ENCODE measurements at places on chromosomes 3 and 15.
A peak's percentile ranks its signal among the peaks of the same experiment; 100 is the strongest.

- DNase-seq, result no peak
Observed at GRCh38 chr15:64997745-64998375, 8.1 kb upstream of the SPG21 start.

GRCh38 chr3:65720989-65721737 is 317.6 kb downstream of the MAGI1 start:
- no peak for DNase-seq

- no peak for DNase-seq
Observed at GRCh38 chr3:39216176-39216790, 23.9 kb upstream of the XIRP1 start.

DNA sequence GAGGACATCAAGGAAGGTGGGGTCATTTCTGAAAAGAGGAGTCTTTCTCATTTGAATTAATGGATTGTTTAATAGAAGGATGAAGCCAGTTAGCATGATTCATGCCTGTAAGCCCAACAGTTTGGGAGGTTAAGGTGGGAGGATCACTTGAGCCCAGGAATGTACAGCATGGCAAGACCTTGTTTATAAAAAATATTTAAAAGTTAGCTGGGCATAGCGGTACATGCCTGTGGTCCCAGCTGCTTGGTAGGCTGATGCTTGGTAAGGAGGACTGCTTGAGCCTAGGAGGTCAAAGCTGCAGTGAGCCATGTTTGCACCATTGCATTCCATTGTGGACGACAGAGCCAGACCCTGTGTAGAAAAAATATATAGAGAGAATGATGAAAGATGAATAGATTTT is 165.5 kb downstream of the ALCAM start:
- DNase-seq, result no peak

GRCh38 chr3:191340966-191341365 is 10.6 kb upstream of the UTS2B start:
- DNase-seq, result no peak

DNA sequence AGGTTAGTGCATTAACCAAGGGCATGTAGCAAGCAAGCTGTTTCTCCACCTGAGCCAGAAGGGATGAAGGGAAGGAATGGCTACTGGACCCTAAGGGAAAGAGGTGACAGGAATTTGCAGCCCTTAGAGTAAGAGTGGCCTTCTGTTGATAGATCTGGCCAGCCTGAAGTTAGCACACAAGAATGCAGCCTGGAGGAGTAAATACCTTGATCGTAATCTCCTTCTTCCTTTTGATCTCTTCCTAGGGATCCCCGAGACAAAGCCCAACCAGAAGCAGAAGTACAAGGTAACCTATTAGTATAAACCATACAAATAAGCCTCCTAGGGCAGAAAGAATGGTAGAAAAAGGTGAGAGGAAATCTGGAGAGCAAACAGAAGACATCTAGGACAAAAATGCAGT is 134.6 kb downstream of the ATP8B4 start:
- no peak for DNase-seq

- DNase-seq, result no peak
Observed at GRCh38 chr3:97306226-97306625, 458.3 kb upstream of the ARL6 start.

DNA sequence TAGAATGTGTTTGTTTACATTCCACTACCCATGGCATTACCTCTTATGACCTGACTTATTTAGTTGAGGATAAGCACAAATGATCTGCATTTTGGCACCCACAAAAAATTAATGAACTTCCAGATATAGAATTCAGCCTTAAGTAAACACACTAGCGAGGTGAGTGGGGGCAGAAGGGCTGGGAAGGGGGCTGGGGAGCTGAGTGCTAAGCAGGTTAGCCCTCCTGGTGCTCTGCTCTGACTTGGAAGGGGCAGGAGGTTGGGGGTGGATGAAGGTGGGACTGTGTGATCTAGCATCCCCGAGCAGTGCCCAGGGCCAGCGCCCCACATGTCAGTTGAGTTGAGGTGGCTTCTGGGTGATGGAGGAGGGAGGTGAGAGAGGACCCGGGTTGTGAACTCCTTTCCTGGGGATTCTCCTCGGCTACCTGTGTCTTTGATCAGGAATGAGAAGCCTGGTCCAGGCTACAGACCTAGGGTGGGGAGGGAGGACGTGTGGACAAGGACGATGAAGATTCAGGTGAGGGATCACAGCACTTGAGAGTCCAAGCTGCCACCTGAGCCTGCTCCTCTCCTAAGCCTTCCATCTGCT is 178.6 kb upstream of the SMAD3 start:
- DNase-seq, result no peak

- no peak for DNase-seq
Observed at GRCh38 chr3:101963902-101964362, 114.6 kb downstream of the NFKBIZ start.

DNA sequence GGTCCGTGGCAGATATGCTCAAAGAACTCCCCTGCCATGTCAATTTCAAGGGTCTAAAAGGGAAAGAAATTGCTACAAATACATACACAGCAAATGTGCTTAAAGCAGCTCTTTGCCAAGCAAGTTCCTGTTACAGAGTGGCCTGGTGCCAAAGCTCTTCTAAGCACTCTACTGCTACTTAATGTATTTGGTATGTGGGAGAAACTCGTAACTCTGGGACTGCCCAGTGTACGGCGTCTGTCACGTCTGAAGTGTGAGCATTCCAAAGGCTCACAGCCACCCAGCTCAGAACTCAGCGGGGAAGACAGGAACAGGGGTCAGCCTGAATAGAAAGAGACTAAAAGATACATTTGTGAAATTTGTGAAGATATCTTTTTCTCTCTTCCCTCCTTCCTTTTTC is 54.6 kb downstream of the RBMS3 start:
- peak; percentile 93 for DNase-seq

DNA sequence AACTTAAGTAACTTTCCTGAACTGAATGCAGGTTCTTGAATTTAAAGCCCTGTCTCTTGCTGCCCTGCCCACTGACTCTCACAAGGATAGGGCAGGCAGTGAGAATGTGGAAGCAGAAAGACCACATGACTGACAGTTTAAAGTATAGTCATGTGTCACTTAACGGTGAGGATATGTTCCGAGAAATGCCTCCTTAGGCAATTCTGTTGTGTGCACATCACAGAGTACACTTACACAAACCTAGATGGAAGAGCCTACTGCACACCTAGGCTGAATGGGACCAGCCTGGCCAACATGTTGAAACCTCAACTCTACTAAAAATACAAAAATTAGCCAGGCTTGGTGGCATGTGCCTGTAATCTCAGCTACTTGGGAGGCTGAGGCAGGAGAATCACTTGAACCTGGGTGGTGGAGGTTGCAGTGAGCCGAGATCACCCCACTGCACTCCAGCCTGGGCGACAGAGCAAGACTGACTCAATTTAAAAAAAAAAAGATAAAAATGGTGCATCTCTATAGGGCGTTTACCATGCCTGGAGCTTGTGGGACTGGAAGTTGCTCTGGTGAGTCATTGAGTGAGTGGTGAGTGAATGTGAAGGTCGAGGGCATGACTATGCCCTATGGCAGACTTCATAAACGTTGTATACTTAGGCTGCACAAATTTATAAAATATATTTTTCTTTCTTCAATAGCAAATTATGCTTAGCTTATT is 18.9 kb upstream of the COPG1 start:
- peak; percentile 80 for DNase-seq

DNA sequence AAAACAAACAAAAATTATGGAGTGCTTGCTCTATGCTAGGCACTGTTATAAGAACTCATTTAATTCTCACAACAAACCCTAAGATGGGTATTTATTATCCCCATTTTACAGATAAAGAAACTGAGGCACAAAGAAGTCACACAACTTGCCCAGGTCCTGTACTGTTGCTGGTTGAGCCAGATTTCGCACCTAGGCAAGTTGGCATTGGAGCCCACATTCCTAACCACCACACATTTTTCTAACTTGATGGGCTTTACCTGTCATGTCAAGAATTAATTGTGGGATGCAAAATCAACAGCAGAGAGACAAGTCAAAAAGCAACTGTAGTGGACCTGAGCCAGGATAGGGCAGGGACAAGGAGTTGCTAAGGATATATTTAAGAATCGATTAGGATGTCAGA is 47.9 kb upstream of the VILL start:
- no peak for DNase-seq

- no peak for DNase-seq
Observed at GRCh38 chr3:45771166-45771775, 25.1 kb downstream of the SLC6A20 start.

DNA sequence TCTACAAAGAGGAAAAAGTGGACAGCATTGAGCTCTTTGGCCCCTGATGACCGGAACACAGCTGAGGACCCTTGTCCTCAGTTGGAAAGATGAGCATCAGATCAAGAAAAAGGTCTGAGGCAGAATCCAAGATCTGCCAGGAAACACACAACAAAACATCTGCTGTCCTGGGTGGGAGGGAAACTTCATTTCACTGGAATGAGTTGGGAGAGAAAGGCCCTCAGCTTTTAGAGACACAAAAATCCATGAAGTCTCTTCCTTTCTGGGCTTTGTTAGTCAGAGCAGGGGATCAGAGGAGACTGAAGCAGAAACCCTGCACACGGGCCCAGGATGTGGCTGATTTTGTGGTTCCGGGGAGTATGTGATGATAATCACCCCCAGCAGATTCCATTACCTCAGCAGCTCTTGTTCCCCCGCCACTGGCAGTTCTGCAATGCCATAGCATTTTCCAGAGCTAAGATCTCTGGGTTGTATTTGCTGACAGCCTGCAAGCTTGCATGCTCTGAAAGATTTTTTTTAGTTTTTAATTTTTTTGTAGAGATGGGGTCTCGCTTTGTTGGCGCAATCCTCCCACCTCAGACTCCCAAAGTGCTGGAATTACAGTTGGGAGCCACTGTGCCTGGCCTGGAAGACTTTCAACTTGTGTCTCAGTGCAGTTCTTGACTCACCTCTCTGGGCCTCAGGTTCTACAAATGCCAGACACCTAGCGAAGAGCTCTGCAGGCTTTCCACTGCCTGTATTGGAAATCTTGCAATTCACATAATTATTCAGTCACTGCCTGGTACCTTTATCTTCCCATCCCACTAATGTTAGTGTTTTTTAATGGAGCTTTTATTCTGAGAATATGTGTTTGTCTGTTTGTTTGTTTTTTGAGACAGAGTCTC is 5.8 kb upstream of the TATDN2 start:
- DNase-seq, result peak; percentile 68

GRCh38 chr3:105495021-105495420 is 128.3 kb downstream of the ALCAM start:
- no peak for DNase-seq

GRCh38 chr15:100175406-100176114 is 166.2 kb downstream of the ADAMTS17 start:
- DNase-seq, result no peak

DNA sequence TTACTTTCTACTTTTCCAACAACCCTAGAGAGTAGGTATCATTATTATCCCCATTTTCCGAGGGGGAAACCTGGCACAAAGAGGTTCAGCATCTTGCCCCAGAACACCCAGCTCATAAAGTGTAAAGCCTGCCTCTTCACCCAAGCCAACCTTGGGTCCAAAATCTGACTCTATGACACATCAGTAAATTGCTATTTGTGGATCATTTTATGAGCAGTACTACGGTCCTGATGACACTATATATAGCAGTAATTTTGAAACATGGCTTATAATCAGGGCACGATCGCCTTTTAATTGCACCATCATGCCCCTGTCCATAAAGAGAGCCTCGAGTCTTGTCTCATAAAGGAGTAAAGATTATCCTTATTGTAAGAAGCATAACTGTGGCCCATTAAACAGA is 9.7 kb downstream of the MAGI1 start:
- no peak for DNase-seq

- peak; percentile 19 for DNase-seq
Observed at GRCh38 chr3:110378481-110378880, 693.1 kb upstream of the NECTIN3 start.

DNA sequence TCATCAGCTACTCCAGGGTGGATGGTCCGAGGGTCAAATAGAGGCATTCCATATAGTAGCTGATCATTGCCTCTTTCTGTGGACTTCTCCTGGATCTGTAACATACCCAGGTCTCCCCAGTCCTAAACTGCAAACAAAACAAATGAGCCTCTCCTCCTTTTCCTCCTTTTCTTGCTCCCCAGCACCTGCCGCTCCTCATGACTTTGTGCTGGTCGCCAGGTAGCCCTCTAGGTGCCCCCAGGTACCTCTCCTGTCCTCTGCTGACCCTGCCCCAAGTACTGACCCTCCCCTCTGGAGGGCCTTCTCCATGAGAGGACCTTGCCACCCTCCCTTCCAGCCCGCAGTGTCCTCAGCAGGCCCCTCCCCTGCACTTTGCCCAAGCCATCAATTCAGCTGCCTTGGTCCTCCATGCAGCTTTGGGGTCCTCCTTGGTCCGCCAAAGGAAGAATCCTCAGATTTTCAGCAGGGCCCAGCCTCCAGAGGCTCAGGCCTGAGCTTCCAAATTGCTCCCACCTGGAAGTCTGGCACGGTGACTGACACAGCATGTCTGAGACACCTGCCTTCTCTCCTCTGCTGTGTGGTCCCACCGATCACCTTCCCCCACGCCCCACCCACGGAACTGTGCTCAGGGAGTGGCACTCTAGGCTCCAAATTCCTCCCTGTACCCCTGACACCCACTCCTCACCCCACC is 111.0 kb downstream of the LRRK1 start:
- DNase-seq, result no peak

- no peak for DNase-seq
Observed at GRCh38 chr3:127578168-127578567, 12.4 kb downstream of the TPRA1 start.

GRCh38 chr3:21562243-21562642 is 188.8 kb downstream of the ZNF385D start:
- no peak for DNase-seq

DNA sequence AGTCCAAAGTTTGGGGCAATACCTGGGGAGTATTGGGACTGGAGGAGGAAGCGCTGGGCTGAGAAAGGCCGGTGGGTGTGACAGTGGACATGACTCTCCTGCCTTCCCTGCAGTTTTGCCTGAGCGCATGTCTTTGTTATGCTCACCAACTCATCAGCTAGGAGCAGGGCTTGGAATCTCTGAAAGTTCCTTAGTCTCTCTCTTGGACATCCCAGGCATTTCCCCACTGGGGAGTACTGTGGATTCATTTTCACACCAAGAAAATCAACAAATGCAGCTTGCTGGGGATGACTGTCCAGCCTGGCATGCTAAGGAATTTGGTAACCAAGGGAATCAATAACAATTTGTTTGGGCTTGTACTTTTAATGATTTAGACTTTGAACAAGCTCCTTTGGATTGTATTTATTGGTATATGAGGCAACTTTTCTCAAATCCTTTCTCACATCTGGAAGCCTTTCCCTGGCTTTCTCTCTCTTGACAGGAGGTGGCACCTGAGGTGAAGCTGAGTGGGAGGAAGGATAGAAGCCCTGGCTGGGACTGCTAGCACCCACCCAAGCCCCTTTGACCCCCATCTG is 48.5 kb upstream of the CHST2 start:
- no peak for DNase-seq

GRCh38 chr3:52246264-52246620 is 683 bp downstream of the PPM1M start:
- no peak for DNase-seq

GRCh38 chr3:47722859-47723258 is 58.8 kb downstream of the SMARCC1 start:
- no peak for DNase-seq

- DNase-seq, result no peak
Observed at GRCh38 chr15:35926007-35926380, 380.0 kb upstream of the DPH6 start.

GRCh38 chr3:8324747-8325146 is 176.9 kb upstream of the LMCD1 start:
- DNase-seq, result peak; percentile 13

Data from H4 (cell line).